Activated CD8-positive, alpha-beta memory T cell treated with anti-CD3 and anti-CD28 coated beads for 1 hour (primary cell): ENCODE measurements at places on chromosomes 2 and 18.

GRCh38 chr2:96265840-96266679 is at the start of the genes CIAO1 and TMEM127:
Gene CIAO1, plus strand, starts transcription at chr2:96266225. Its CDS starts 126 bp downstream, at chr2:96266351.
Gene TMEM127, minus strand, starts transcription at chr2:96265997. Its CDS starts 616 bp downstream, at chr2:96265381.
- DNase-seq, result peak; percentile 93

GRCh38 chr2:43224131-43224570 is 2.3 kb downstream of the ZFP36L2 start:
- no peak for DNase-seq

GRCh38 chr2:235911633-235912233 is 256.5 kb downstream of the GBX2 start:
- DNase-seq, result no peak

GRCh38 chr2:196160101-196160500 is 11.3 kb downstream of the STK17B start:
- no peak for DNase-seq

- DNase-seq, result no peak
Measured at GRCh38 chr2:69111076-69111475, 98.1 kb downstream of the ANTXR1 start.

GRCh38 chr2:104880076-104880475 is 26.2 kb downstream of the POU3F3 start:
- DNase-seq, result no peak

DNA sequence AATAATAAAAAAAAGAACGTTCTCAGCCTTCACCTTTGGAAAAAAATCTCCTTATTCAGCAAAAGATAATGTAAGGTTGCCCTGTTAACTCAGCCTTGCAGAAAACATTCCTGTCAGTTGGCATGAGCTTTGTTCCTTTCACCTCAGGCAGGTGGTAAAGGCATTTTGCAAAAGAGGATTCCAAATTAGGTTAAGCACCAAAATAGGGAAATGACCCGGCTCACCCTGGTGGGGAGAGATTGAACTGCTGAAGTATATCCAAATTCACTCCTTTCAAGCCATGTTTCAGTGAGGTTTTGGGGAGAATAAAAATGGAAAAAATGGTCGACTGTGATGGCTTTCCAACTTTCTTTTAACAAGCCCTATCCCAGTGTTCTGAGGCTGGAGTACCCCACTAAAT is 1988.8 kb upstream of the PIK3C3 start:
- DNase-seq, result no peak

GRCh38 chr18:57443702-57444101 is 8.5 kb downstream of the ONECUT2 start:
- no peak for DNase-seq

DNA sequence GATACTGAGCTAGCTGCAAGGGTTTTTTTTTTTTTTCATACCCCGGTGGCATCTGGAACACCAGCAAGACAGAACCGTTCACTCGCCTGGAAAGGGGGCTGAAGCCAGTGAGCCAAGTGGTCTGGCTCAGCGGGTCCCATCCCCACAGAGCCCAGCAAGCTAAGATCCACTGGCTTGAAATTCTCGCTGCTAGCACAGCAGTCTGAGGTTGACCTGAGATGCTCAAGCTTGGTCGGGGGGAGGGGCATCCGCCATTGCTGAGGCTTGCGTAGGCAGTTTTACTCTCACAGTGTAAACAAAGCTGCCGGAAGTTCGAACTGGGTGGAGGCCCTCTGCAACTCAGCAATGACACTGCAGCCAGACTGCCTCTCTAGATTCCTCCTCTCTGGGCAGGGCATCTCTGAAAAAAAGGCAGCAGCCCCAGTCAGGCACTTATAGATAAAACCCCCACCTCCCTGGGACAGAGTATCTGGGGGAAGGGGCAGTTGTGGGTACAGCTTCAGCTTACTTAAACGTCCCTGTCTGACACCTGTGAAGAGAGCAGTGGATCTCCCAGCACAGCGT is 5.1 kb upstream of the MIB1 start:
- peak; percentile 7 for DNase-seq

DNA sequence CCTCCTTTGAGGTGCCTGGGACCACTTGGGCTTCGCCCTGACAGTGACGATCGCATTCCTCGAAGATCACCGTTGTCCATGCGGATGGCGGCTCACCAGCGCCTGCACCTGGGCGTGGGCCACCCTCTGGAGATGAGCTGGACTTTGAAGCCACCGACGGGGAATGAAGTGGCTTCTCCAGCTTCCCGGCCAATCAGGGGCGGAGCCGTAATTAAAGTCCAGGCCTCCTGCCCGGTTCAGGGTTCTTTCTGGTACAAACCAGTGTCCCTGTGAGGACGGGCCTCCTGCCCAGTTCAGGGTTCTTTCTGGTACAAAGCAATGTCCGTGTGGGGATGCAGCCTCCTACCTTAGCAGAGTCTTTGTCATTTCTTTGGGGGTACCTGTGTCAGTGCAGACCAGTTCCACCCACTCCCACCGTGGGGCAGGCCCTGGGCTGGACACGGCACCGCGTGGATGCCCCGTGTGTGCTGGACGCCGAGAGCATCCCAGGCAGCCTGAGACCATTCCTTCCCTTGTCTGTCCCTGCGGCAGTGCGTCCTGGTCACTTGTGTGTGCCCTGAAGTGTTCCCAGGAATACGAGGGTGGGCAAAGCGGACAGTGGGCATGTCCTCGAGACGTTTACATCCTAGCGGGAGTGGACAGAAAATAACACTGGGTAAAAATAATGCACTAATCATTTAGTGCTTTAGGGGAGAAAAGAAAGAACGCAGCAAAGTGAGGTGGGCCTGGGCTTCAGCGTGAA is 55.0 kb downstream of the KCNG2 start:
- DNase-seq, result no peak

DNA sequence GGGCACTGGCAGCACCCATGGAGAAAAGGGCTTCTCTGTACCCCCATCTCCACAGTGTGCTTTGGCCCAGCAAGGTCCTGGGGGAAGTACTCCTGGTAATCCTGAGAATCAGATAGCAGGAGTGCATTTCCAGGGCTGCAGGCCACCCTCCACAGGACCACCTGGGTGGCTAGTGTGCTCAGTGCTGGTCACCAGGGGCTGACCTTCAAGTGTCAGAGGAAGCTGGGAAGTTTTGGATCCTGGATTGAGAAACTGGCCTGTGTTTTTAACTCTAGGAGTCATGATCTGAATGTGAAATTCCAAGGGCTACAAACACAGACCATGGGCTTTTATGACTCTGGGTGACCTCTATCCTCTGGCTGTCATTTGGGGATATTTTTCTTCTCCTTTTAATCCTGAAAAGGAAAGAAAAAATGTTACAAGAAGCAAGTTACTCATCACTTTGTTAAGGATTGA is 9.3 kb downstream of the RHOB start:
- DNase-seq, result no peak

- DNase-seq, result no peak
Measured at GRCh38 chr2:183666031-183666430, 541.8 kb downstream of the NUP35 start.

DNA sequence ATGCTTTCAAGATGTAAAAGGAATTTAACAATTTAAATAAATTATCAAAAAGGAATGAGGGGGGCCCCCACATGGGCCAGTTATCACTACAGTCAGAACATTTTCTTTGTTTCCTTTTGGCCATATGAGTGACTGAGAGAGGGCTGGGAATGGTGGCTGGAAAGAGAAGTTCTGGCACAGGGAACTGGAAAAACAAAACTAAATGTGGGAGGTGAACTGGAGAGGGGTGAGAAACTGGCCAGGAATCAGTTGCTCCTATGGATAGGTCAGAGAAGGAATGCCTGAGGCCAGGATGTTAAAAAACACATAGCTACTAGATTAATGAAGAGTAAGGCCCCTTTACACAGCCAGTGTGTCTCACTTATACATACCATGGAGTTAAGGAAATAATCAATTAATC is 121.0 kb downstream of the RBMS1 start:
- no peak for DNase-seq
